Suprapubic skin (tissue), 4 donors: ENCODE measurements at places on chromosomes 11 and 22. TPM values are rescaled to one million over a fixed set of nuclear protein-coding genes. Genes with fewer than 3 reads are reported as not detected.
A peak's percentile ranks its signal among the peaks of the same experiment; 100 is the strongest.

BATF2 gene
- total RNA-seq, result not detected

CYB5R2 gene
- 78.4 TPM for total RNA-seq

MGAT3 gene
- 3.7 TPM for total RNA-seq

DNA sequence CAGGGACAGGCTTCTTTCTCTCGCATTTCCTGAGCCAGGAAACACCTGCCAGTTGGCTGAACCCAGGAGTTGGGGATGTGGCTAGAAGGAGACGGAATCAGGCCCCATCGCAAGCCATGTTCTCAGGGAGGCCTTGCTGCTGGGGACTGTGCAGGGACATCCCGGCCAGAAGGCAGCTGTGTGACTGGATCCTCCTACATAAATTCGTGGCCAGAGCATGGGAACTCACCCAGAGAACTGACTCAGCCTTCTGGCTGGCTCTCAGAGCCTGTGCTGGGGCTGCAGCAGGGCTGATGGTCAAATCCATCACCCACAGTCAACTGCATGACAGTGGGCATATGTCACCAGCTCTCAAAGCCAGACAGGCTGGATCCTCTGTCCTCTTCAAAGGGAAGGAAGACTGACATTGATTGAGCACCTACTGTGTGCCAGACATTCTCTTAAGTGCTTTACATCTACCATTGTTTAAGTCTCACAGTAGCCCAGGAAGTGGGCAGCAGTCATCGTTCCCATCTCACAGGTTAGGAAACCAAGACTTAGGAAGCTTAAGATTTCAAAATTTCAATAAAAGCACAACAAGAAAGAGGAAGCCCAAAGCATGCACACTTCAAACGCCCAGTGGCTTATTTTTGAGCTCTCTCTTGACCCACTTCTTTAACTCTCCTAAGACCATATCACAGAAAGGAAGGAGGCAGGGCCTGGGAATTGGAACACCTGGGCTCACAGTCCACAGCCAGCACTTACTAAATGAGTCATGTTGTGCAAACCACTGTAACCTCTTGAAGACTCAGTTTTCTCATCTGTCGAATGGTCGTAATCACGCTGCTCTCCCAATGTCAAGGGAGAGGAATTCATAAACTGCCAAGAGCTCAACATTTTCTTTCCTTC is 30.9 kb upstream of the CACNG2 start:
- peaks cover 22% of the 10 kb centered on the region for H3K4me1 ChIP-seq
- H3K27me3 ChIP-seq, result peaks cover 52% of the 10 kb centered on the region
- H3K4me3 ChIP-seq, result no peak overlapping the region
- H3K36me3 ChIP-seq, result no peaks in the 10 kb centered on the region

GRCh38 chr22:24693379-24693778 is 81.1 kb downstream of the PIWIL3 start:
- H3K4me1 ChIP-seq, result peaks cover 29% of the 10 kb centered on the region
- H3K27ac ChIP-seq, result no peak overlapping the region
- no peak for DNase-seq
- H3K27me3 ChIP-seq, result peaks cover 5% of the 10 kb centered on the region

DNA sequence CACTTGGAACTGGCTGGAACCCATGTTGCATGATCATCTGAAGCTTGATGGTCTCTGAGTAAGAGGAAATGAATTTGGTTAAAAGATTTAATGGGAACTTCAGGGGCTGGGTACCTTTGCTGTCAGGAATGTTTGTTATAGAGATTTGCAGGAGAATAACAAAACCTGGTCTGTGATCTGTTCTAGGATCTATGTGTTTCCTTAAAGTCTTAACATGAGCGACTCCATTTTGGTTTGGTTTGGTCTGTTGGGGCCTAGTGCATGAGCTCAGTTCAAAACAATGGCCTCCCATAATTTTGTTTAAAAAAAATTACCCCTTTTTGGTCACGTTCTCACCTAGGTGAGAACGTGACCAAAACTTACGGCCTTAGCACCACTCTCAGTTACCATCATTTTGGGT is 28.1 kb downstream of the TSKU start:
- H3K4me1 ChIP-seq, result peaks cover 23% of the 10 kb centered on the region
- peak; percentile 4 for DNase-seq
- no peaks in the 10 kb centered on the region for H3K27me3 ChIP-seq
- H3K36me3 ChIP-seq, result no peaks in the 10 kb centered on the region
- no peak overlapping the region for H3K27ac ChIP-seq
- H3K4me3 ChIP-seq, result no peak overlapping the region

DNA sequence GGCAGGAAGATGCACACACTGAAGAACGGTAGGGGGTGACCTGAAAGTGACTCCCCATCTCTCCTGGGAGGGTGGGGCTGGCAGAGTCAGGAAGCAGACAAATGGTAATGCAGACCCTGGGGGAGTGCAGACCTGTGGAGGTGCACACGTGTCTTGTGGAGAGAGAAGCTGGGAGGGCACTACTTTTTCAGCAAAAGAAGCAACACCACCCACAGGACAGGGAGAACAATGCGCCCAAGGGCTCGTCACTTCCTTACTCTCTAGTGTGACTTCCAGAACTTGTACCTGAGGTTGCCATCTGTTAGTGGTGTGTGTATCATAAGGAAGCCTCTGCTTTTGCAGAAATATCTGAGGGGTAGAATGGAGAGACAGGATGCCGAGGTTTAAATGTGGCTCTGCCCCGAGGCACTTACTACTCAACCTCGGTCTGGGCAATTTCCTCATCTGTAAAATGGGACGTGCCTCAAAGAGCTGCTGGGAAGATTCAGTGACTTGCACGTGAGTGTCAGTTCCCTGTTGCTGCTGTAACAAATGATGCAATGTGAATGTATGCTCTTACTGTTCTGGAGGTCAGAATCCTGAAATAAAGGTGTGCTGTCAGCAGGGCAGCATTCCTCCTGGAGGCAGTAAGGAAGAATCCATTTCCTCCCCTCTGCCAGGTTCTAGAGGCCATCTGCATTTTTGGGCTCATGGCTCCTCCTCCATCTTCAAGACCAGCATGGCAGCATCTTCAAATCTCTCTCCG is 323.4 kb downstream of the SHANK2 start:
- H3K27me3 ChIP-seq, result peaks cover 11% of the 10 kb centered on the region
- no peak overlapping the region for H3K4me3 ChIP-seq
- H3K27ac ChIP-seq, result no peak overlapping the region
- no peaks in the 10 kb centered on the region for H3K36me3 ChIP-seq
- H3K4me1 ChIP-seq, result no peaks in the 10 kb centered on the region
- no peak for DNase-seq

DNA sequence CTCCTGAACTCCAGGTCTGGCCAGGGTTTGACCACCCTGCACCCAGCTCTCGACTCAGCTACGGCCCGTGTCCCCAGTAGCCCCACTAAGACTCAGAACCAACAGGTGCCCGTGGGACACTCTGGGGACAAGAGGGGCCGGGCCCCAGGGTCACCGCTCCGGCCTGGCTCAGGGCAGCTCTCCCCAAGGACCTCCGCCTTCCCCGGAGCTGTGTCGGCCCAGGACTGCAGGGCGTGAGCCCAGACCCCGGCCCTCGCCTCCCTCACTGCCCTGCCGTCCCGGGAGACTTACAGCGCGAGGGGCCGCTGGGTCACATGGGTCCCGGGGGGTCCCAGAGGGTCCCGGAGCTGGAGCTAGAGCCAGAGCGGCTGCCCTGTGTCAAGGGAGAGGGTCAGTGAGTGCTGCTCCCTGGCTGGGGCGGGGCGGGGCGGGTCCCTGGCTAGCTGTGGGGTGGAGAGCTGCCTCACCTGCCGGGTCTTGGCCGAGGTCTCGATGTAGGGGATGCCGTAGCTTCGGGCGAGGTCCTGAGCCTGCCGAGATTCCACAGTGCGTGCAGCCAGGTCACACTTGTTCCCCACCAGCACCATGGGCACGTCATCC is 2.3 kb downstream of the HRAS start:
- H3K4me1 ChIP-seq, result peaks cover 52% of the 10 kb centered on the region
- H3K27ac ChIP-seq, result no peak overlapping the region
- peak overlapping the region; percentile 91 for H3K4me3 ChIP-seq
- DNase-seq, result peak; percentile 71
- no peaks in the 10 kb centered on the region for H3K27me3 ChIP-seq

DNA sequence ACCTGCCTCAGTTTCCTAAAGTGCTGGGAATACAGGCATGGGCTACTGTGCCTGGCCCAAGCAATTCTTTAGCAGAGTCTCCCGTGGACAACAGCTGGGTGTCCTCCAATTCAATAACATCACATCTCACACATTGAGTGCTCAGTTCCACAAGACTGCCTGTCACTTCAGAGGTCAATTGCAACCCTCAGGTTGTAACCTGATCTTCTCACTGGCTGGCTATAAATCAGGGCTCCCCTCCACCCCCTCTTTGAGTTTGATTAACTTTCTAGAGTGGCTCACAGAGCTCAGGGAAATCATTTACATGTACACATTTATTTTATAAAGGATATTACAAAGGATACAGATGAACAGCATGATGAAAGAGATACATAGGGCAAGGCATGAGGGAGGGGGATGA is 68.1 kb downstream of the MCHR1 start:
- peaks cover 13% of the 10 kb centered on the region for H3K4me1 ChIP-seq
- no peaks in the 10 kb centered on the region for H3K27me3 ChIP-seq
- no peaks in the 10 kb centered on the region for H3K36me3 ChIP-seq
- no peak overlapping the region for H3K27ac ChIP-seq
- no peak for DNase-seq

GRCh38 chr11:1750840-1751530 is 590 bp upstream of the IFITM10 start:
- H3K4me3 ChIP-seq, result no peak overlapping the region
- peak overlapping the region; percentile 52 for H3K27ac ChIP-seq
- peaks cover 7% of the 10 kb centered on the region for H3K27me3 ChIP-seq
- H3K36me3 ChIP-seq, result peaks cover 36% of the 10 kb centered on the region
